ENCODE measurements at places on chromosomes 16 and 17.
A peak's percentile ranks its signal among the peaks of the same experiment; 100 is the strongest.

GRCh38 chr17:62592341-62593099 is 35.0 kb upstream of the MRC2 start:
- no peak for DNase-seq

- peak; percentile 98 for DNase-seq
Measured at GRCh38 chr17:40314584-40314956, 5.6 kb downstream of the RARA start.

DNA sequence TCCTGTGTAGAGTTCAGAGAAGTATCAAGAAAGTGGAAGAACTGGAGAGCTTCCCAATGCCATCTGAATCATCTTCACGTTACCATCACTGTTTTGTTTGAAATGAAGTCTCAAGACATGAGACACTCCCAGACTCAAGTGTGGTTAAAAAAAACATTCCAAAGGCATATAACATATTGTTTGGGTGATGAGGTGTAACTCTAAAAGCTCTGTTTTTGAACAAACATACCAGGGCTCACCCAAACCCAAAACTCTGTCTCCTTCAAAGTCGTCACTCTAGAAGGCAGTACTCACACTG is 6.3 kb upstream of the ZCCHC14 start:
- peak; percentile 33 for DNase-seq

DNA sequence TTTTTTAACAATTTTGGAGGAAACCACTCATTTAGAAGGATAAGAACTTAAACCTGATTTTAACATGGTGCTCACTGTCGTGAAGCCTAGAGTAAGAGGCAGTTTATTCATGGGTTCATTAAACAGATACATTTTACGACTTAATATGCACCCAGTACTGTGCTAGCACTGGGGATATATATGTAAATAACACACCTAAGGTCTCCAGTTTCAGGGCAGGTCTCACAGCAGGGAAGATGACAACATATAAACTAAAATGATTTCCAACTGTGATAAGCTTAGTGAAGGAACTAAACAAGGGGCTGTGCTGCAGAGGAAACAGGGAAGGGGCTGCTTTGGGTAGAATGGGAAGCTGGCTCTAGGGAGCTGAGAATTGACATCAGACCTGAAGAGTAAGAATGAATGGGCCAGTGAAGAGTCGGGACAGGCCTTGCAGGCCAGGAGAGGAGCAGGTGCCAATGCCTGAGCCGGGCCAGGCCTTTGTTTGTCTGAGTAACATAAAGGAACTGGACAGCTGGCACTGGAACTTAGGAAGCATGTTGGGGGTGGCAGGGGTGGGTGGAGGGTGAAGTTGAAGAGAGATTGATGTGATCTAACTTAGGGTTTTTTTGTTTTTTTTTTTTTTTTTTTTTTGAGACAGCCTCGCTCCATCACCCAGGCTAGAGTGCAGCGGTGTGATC is 12.1 kb downstream of the NT5M start:
- DNase-seq, result no peak

- no peak for DNase-seq
Measured at GRCh38 chr16:47712276-47713224, 251.4 kb downstream of the PHKB start.

GRCh38 chr16:57411362-57411976 is 6.9 kb downstream of the CCL17 start:
- no peak for DNase-seq

DNA sequence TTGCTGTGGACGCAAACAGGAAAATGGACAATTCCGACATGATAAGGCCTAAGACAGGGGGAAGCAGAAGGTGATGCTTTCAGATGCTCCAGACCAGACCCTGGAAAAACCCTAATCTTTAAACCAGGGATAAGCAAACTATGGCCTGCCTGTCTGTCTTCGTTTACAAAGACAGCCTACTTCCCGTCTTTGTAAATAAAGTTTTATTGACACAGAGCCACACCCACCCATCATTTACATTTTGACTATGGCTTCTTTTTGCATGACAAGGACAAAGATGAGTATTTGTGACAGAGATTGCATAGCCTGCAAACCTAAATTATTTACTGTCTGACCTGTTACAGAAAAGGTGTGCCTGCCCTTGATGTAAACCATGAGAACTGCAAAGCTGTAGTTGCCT is 177.9 kb downstream of the WSCD1 start:
- DNase-seq, result no peak

- no peak for DNase-seq
Measured at GRCh38 chr16:56987692-56988091, 1.7 kb upstream of the NLRC5 start.

DNA sequence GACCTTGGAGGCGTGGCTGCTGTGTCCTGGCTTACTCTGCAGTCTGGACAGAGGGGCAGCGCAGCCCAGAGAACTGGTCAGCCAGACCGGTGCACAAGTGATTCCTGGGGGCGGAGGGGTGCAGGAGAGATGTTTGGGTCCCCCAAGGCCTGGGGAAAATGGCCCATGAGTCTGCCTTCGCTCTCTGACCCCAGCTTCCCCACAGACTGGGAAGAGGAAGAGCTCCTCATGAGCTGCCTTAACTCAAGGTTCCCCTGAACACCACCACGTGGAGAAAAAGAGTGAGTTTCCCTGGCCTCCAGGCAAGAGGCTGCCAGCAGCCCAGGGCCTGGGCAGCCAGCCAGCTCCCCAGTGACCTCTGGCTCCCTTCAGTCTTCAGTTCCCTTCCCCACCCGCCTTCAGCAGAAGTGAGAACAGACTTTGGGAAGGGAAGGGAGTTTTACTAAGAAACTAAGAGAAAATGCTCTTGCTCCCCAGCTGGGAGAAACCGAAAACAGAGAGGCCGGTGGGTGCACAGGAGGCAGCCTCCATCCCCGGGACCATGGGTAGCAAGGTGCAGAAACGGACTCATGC is 2.0 kb upstream of the C17orf99 start:
- DNase-seq, result peak; percentile 77

DNA sequence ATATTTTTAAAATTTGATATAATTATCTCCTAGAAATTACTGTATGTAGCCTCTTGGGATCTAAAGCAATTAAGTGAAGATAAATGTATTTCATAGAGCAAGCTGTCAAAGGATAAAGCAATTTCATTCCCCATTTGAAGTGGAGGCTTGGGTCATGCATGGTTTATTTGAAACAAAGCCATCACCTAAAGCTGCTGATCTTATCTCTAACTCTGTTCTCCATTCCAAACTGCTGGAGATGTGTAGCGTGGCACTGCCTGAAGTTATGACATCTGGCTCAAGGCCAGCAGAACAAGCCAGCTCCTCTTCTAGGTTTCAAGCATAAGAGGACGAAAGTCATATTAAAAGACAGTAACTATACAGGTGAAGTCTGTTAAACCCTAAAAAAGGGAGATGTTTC is 83.9 kb downstream of the HIC1 start:
- DNase-seq, result peak; percentile 48

- DNase-seq, result no peak
Measured at GRCh38 chr16:90083139-90083538, 6.0 kb upstream of the PRDM7 start.

GRCh38 chr16:86679490-86679889 is 101.1 kb downstream of the FOXL1 start:
- no peak for DNase-seq

GRCh38 chr17:32227910-32228309 is 37.7 kb upstream of the RHBDL3 start:
- DNase-seq, result no peak

GRCh38 chr17:39800540-39800939 is 62.8 kb downstream of the GRB7 start:
- DNase-seq, result no peak

DNA sequence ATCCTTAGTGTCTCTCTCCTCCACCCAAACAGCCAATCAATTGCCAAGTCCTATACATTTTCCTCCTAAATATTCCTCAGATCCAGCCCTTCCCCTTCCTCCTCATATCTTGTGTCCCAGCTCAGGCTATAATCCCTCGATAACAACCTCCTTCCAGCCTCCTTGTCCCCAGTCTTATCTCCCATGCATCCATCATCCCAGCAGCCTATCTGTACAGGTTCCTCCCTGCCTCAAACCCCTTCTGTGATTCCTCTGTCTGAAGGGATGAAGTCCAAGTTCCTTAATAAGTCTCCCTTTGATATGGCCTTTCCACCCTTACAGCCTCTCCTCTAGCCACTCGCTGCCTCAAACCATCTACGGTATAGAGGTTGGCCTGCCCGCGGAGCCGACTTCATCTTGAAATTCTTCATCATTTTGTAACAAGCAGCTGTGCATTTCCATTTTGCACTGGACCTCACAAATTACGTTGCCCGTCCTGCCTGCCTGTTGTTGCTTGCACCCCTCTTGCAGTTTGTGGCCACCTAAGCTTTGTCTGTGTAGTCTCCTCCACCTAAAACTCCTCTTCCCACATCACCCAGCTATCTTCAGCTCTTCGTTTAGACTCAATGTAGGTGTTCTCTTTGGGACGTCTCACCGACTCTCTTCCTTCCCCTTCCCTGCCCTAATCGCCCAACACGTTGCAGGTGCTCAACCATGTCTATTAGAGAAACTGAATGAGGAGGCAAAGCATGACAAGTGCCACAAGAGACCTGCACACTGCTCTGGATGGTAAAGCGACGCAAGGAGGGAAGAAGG is 786 bp upstream of the CDK5RAP3 start:
- no peak for DNase-seq

DNA sequence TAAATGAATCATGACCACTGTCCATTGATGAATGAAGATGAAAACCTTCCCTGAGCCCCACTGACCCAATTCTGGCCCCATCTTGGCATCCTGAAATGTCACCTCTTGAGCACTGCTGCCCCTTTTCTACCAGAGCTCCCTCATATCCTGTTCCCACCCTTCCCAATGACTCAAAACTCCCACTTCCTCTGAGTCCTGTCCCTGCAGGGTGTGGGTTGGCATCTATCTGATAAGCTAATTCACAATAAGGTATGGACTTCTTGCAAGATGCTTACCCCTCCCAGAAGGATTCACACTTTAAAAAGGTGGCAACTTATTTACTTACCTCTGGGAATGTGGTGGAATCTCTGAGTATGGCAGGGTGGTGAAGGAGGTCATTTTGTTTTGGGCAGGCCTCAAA is 13.3 kb upstream of the CSNK2A2 start:
- no peak for DNase-seq

GRCh38 chr17:61813211-61813610 is 50.1 kb downstream of the BRIP1 start:
- no peak for DNase-seq

DNA sequence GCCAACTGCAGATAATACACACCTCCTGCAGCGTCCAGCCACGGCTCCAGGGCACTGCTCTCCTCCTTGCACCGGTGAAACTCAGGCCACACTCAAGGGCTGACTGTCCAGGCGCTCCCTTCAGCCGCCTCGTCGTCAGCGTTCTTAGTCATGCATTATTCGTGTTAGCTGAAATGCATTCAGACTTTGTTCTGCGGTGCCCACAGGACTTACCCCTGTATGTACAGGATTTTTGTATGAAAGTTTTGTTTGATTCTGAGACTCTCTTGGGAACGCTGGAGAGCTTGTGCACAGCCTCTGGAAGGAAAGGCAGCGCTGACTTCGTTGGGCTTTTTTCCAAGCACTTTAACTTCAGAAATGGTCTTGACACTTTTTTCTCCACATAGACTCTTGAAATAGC is 22.1 kb downstream of the CIBAR2 start:
- no peak for DNase-seq

DNA sequence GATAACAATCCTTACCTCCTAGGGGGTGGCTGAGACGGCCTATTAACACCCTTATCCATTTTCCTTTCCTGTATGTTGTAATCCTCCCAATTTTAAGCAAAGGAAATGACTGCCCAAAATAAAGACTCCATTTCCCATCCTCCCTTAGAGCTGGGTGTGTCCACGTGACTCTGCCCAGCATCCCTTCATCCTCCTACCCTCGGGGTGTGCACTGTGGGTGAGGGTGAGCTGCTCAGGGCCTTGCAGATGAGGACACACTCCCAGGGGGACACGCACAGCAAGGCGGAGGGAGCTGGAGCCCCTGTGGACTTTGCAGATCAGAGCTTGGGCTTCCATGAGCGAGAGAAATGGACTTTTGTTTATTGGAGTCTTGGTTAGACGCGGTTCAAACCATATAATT is 186.8 kb downstream of the IRF8 start:
- no peak for DNase-seq

DNA sequence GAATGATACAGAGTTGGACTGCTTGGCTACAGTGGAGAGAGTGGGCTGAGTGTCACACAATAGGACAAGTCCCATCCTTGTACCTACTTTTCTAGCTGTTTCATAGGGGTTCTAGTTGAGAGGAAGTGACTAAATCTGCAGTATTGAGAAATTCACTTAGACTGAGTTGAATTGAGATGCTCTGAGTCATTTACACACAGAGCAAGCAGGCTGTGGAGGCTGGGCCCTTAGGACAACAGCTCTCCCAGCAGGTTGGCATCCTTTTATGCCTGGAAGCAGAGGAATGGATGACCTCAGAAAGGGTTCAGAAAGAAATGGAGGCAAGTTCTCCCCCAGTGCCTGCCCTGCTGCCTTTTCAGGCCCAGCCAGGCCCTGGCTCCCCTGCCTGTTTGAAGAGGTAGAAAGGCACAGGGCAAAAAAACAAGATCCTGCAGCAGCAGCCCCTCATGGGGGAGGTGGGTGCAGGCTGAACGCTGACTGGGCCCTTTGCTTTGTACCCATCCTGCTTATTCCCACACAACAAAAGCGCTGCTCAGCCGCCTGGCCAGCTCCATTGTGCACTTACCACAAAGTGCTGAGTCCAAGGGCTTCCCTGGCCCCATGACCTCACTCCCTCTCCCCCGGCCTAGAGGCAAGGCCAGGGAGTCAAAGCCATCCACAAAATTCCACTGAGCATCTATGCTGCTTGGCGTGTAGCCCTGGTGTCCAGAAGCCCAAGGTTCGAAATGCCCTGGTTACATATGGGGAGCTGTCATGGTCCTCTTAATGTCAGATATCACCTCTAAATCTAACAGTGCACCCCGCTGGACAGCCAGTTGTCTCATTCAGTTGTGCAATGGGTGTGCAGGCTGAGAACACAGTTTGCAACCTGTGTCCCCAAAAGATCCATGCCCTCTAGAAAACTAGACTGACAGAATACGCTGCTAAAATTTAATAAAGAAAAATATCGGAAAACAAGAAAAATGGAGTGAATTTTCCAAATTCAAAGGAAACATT is 5.4 kb upstream of the CRYBA1 start:
- DNase-seq, result peak; percentile 93

GRCh38 chr16:53529513-53529912 is 26.5 kb upstream of the AKTIP start:
- no peak for DNase-seq

GRCh38 chr16:11621920-11622651 is 35.4 kb upstream of the LITAF start:
- DNase-seq, result no peak

GRCh38 chr17:28174352-28175046 is 132.0 kb downstream of the NLK start:
- no peak for DNase-seq

Data from HTR-8/SVneo (cell line).